Endodermal cell (in vitro differentiated cells): ENCODE measurements at places on chromosomes 12 and 14. TPM values are rescaled to one million over a fixed set of nuclear protein-coding genes. Genes with fewer than 3 reads are reported as not detected.

Gene HPD
- 0.55 and 0.95 TPM in 2 replicates for total RNA-seq

DNA sequence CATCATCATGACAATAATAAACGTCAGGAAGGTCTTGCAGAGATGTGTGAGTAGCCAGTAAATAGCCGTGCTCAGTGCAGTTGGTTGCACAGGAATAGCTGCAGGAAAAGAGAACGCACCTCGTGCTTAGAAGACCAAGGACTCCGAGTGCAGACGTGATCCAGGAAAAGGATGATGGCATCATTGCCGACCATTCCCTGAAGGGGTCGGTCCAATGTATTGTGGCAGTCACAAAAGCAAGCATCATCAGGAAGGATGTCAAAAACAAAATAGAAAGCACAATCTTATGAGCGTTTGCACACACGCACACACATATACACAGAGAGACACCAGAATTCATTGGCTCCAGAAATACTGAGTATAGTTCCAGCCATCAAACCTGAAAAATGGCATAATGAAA, 12.8 kb downstream of the DUSP6 start:
- DNase-seq: no peak

- no peak for DNase-seq
Measured at GRCh38 chr14:87935081-87935828, 57.7 kb downstream of the GALC start.

Gene KRT78
- total RNA-seq: not detected in 3 replicates

- no peak for DNase-seq
Measured at GRCh38 chr12:820336-820735, 68.0 kb downstream of the WNK1 start.

DNA sequence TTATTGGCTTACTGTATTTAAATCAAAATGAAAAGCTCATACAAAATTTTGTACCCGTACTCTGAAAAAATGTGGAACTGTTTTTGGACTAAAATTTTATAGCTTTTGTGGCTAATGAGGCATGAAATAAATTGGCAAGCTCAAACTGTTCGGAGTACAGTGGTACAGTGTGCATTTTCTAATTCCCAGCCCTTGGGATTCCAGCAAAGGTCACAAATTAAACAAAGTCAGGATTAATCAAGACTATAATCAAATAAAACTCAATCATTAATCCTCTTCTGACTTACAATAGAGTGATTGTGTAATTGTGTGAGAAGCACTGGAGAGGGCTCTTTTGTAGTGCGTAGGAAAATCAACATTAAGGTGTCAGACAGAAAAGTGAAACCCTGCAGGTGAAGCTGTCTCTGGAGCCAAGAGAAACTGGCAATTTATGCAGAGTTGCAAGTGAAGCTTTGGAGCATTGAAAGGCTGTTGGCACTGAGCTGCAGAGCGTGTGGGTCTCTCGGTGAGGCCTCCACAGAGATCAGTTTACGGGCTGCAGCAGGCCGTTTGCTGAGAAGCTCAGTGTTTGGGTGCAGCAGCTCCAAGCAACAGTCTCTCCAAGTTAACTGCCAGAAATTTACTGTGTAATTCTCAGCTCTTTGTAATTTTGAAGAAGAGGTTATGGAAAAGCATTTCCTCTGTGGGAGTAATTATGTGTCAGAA, 275.9 kb downstream of the FBXL14 start:
- DNase-seq: peak; percentile 94

DNA sequence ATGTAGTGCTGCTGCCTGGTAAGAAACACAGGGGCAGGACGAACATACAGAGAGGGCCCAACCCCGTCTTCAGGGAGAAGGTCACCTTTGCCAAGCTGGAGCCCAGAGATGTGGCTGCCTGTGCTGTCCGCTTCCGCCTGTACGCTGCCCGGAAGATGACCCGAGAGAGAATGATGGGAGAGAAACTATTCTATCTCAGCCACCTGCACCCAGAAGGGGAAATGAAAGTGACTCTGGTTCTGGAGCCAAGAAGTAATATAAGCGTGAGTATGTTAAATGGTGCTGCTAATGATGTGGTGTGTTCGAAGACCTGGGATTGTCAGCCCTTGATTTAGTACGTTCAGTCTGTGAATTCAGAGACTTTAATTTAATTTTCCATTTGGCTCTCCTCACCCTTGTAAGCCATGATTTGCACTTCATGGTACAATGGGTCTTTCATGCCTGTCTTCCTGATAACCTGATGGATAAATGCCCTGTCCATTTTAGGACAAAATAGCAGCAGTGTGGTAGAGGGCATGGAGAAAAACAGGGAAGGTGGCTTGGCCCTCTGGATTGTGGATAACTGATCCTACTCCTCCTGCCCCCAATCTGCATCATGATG, 318.9 kb downstream of the SNAPC1 start:
- DNase-seq: no peak

Gene ADGRD1
- 2.1 to 3.4 TPM (median 2.9 TPM) in 3 replicates for total RNA-seq

Gene TAS2R42
- not detected in 3 replicates for total RNA-seq

- no peak for DNase-seq
Measured at GRCh38 chr12:123726962-123727361, 14.8 kb downstream of the ATP6V0A2 start.

- no peak for DNase-seq
Measured at GRCh38 chr14:59037620-59038019, 150.8 kb upstream of the DAAM1 start.

DNA sequence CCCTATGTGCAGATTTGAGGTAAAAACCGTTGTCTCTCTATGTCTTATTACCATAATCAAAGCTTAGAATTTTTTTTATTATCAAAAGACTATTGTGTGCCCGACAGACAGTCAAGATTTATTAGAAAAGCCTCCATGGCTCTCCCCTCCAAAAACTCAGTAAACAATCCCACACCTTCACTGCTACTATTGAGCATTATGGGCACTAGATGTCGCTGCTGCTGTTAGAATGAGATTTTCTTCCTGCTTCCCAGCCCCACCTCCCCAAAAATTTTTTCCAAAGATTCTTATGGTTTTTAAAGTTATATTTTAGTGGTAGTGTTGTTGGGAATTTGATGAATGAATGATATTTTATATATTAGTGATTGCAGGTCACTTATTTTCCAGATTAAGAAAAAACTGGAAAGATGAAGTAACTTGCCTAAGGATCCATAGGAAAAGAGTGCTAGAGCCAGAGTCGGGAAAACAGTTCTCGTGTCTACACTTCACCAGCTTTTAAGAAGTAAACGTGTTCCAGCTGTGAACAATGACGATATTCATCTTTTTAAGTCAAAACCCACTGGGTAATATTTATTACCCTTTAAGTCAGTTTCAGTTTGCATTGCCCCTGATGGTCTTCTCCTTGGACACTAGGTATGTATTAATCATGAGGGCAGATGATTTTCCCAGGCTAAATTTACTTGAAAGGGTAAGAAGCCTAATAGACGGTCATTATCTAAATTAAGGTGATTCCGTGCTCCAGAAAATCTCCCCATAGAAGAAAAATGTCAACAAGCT, 12.2 kb upstream of the FOXG1 start:
- peak; percentile 81 for DNase-seq

Gene TPH2
- total RNA-seq: not detected in 3 replicates

Gene NINJ2
- total RNA-seq: 0.73 TPM in 1 of 3 replicates, not detected in the others

Gene CMA1
- total RNA-seq: not detected in 3 replicates

Gene RCOR1
- total RNA-seq: 31.5 to 67.8 TPM (median 34.5 TPM) in 3 replicates

DNA sequence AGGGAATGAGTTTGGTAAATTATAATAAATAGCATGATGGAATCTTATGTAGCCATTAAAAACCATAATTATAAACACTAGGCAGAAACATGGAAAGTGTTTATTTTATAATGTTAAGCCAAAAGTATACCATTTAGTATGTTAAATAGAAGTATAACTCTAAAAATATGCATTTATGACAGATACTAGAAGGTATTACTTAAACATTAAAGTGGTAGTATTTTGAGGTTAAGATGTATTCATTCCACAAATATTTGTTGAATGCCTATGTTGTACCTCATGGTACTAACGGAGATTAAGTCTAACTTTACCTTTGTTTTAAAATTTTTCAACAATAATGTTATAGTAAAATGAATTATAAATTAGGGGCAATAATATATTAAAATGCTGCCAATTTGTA, 24.1 kb downstream of the TTC8 start:
- no peak for DNase-seq

- no peak for DNase-seq
Measured at GRCh38 chr12:96578526-96579125, 89.2 kb downstream of the CFAP54 start.

Gene DLK1
- total RNA-seq: 67.1 and 78.3 TPM in 2 replicates

Gene FGF23
- 0.32 and 0.44 TPM in 2 replicates for total RNA-seq

DNA sequence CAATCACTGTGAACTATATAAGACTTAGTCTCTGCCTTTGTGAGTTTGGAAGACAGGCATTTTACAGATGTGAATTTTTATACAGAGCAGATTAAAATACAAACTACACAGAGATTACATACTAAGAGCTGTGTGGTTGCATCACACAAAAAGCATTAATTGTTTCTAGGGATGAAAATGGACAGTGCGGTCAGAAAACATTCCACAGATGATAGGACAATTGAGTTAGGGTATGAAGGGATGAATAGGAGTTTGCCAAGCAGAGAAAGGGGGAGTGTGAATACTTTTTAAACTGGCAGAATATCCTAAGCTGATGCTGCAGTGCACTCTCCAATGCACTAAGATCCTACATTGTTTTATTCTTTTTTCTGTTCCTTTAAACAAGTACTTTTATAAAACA, 345.8 kb downstream of the VRK1 start:
- DNase-seq: no peak

Gene LYZ
- total RNA-seq: 0.20 TPM in 1 of 2 replicates, not detected in the other

DNA sequence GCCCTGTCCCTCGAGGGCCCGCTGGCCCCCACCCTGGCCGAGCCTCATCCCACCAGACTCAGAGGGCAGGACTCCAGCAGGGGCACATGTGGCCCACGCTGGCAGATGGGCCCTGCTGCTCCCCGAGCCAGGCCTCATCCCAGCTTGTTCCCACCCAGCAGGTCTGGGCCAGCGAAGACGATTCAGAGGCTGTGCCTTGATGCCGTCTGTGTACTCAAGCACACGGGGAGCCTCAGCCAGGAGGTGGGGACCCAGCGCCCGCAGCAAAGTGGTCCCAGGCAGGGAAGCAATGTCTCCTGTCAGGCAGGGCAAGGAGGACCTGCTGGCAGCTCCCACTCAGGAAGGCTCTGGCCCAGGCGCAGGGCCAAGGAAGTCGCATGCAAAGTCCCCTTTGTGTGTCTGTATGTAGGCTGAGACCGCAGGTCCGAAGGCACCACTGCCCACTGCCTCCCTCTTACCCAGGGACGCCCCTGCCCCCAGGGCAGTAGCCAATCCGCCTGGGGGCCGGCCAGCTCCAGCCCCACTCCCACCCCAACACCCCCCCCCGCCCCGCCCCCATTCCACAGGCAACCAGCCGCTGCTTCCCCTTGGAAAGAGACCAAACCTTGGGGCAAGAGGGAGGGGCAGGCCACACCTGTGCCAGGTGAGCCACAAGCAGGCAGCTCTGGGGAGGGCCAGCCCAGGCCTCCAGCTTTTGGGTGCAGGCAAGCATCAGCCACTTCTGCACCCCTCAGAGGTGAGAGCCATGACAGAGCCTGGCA, 9.4 kb downstream of the DEGS2 start:
- DNase-seq: no peak

GRCh38 chr14:92254786-92255185, 68.2 kb upstream of the SLC24A4 start:
- DNase-seq: peak; percentile 74

- no peak for DNase-seq
Measured at GRCh38 chr12:47942614-47943225, 20.7 kb upstream of the TMEM106C start.

Gene ARMH4
- 9.6 to 17.3 TPM (median 17.3 TPM) in 3 replicates for total RNA-seq

- DNase-seq: peak; percentile 22
Measured at GRCh38 chr12:119869720-119870119, 7.4 kb downstream of the CIT start.

Gene DHRS2
- 0.69 to 2.1 TPM (median 1.2 TPM) in 3 replicates for total RNA-seq

DNA sequence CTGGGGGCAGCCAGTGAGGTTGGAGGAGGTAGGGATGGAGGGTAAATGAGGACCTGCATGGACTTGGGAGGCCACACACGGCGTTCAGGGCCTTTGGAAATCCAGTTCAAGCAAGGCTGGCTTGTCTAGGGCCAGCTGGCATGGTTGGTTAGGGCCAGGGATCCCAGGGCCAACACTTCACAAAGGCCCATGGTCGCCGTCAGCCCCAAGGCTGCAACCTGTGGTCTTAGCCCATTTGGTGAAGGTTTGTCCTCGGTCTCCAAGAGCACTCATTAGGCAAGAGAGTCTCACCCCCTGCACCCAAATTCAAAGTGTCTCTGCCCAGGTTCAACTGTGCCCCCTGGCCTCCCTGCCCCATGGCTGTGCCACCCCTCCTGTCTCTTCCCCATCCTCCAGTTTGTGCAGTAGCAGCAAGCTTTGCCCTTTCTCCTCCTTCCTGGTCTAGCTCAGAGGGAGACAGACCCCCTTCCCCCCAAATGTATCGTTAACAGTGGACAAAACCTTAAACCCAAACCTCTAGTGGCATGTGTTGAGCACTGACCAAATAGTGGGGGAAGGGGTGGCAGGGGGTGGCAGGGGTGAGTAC, 94.1 kb downstream of the NINJ2 start:
- DNase-seq: no peak

DNA sequence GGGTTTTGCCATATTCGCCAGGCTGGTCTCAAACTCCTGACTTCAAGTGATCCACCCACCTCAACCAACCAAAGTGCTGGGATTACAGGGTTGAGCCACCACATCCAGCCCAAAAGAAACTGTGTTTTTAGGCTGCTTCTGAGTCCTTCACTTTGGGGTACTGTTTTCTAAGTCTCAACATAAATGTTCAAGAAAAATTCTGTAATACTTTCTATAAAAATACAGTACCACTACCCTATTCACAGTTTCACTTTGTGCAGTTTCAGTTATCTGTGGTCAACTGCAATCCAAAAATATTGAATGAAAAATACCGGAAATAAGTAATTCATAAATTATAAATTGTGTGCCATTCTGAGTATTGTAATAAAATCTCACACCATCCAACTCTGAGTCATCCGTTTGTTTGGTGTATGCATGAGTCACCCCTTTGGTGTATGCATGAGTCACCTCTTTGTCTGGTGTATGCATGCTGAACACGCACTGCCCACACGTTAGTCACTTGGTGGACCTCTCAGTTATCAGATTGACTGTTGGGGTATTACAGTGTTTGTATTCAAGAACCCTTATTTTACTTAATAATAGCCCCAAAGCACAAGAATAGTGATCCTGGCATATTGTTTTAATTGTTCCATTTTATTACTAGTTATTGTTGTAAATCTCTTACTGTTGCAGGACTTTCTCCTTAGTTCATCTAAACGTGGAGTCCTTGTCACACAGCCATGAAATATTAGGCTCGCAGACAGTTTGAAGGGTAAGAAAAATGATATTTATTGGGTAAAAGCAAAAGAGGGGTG, 190.2 kb downstream of the FSCB start:
- no peak for DNase-seq
